ENCODE measurements at places on chromosomes 1 and 21.

- H3K27me3 ChIP-seq = no peaks in the 10 kb centered on the region
- no peak overlapping the region for H3K27ac ChIP-seq
- no peaks in the 10 kb centered on the region for H3K36me3 ChIP-seq
- no peak for DNase-seq
- H3K4me1 ChIP-seq = no peaks in the 10 kb centered on the region
Observed at GRCh38 chr1:83827741-83828140, 171.2 kb downstream of the TTLL7 start.

- no peak for DNase-seq
- H3K27me3 ChIP-seq = no peaks in the 10 kb centered on the region
- H3K27ac ChIP-seq = no peak within 1 kb of the TSS
- no peak within 1 kb of the TSS for H3K4me3 ChIP-seq
- H3K36me3 ChIP-seq = no peaks in the 10 kb centered on the region
Observed at GRCh38 chr1:114695430-114696058, at the start of gene AMPD1. Gene AMPD1 (minus strand): TSS chr1:114695546. CDS start chr1:114695471, 75 bp downstream.

GRCh38 chr1:104706631-104707147, 957.0 kb downstream of the AMY1C start:
- H3K36me3 ChIP-seq = no peaks in the 10 kb centered on the region
- no peak for DNase-seq
- H3K4me3 ChIP-seq = no peak overlapping the region
- no peaks in the 10 kb centered on the region for H3K27me3 ChIP-seq
- no peaks in the 10 kb centered on the region for H3K4me1 ChIP-seq
- no peak overlapping the region for H3K27ac ChIP-seq

GRCh38 chr1:44044071-44044801, 13.0 kb upstream of the SLC6A9 start:
- no peak overlapping the region for H3K4me3 ChIP-seq
- no peaks in the 10 kb centered on the region for H3K36me3 ChIP-seq
- DNase-seq = no peak
- H3K27me3 ChIP-seq = no peaks in the 10 kb centered on the region

DNA sequence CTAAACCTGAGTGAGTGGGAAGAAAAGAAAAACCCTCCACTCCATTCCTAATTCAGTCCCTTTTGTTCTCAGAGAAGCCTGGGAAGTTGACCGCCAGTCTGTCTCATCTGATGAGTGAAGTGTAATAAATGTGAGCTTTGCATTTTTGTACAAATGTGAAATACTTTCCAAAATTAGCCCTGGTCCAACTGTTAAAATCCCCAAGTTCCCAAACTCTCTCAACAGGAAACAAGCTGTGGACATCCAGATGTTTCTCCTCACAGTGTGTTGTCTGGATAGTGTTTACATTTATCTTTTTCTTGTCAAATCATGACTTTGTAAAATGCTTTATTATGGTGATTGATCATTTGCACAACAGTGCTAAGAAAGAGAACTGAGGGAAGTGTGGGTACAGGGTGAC, 145.1 kb downstream of the TM2D1 start:
- H3K27me3 ChIP-seq = no peaks in the 10 kb centered on the region
- no peaks in the 10 kb centered on the region for H3K36me3 ChIP-seq
- no peak for DNase-seq

GRCh38 chr1:20589331-20590278, 708 bp downstream of the CDA start:
- DNase-seq = peak; percentile 22
- peaks cover 14% of the 10 kb centered on the region for H3K27me3 ChIP-seq
- H3K27ac ChIP-seq = peak overlapping the region; percentile 56
- no peaks in the 10 kb centered on the region for H3K4me1 ChIP-seq
- H3K4me3 ChIP-seq = no peak overlapping the region

- H3K36me3 ChIP-seq = no peaks in the 10 kb centered on the region
- no peak overlapping the region for H3K27ac ChIP-seq
- H3K27me3 ChIP-seq = no peaks in the 10 kb centered on the region
- no peak overlapping the region for H3K4me3 ChIP-seq
- peaks cover 31% of the 10 kb centered on the region for H3K4me1 ChIP-seq
Observed at GRCh38 chr21:34129901-34130715, 56.7 kb downstream of the MRPS6 start.

GRCh38 chr1:15934211-15935055, 41.5 kb downstream of the ZBTB17 start:
- no peak for DNase-seq
- no peak overlapping the region for H3K4me3 ChIP-seq
- H3K36me3 ChIP-seq = peaks cover 45% of the 10 kb centered on the region
- H3K27me3 ChIP-seq = no peaks in the 10 kb centered on the region
- H3K27ac ChIP-seq = no peak overlapping the region
- peaks cover 10% of the 10 kb centered on the region for H3K4me1 ChIP-seq

DNA sequence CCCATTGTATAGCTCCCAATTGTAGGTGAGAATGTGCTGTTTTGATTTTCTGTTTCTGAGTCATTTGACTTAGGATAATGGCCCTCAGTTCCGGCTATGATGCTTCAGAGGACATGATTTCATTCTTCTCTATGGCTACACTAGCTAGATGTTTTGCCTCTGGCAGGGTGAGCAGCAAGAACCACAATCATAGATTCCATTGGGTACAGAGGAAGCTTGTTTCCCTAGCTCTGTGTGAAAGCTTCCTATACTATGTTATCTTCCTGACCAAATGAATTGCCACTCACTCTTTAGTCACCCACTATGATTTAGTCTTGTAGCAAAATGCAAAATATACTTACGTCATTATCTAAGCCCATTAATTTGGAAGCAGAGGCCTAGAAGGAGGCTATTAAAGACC, 616.3 kb downstream of the PLA2G4A start:
- no peak overlapping the region for H3K27ac ChIP-seq
- no peaks in the 10 kb centered on the region for H3K36me3 ChIP-seq
- no peaks in the 10 kb centered on the region for H3K4me1 ChIP-seq
- no peak overlapping the region for H3K4me3 ChIP-seq
- DNase-seq = no peak
- H3K27me3 ChIP-seq = no peaks in the 10 kb centered on the region

DNA sequence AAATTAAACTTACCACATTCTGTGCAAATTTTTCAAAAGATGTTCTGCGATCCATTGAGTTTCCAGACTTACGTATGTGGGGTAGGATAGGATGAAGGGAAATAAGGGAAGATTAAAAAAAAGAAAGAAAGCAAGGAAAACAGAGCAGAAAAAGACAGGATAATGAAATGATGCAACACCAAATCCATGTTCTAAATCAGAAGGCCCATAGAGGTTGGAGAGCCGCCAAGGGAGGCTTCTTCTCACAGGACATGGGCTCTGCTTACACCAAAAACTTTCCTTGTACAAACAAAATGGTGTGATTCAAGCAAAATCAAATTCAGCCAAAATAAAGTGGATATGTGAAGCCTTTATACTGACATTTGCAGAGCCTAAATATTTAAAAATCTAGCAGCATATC, 189.5 kb upstream of the GREM2 start:
- no peak overlapping the region for H3K4me3 ChIP-seq
- no peaks in the 10 kb centered on the region for H3K36me3 ChIP-seq
- no peak for DNase-seq
- no peaks in the 10 kb centered on the region for H3K27me3 ChIP-seq
- no peaks in the 10 kb centered on the region for H3K4me1 ChIP-seq
- H3K27ac ChIP-seq = no peak overlapping the region

DNA sequence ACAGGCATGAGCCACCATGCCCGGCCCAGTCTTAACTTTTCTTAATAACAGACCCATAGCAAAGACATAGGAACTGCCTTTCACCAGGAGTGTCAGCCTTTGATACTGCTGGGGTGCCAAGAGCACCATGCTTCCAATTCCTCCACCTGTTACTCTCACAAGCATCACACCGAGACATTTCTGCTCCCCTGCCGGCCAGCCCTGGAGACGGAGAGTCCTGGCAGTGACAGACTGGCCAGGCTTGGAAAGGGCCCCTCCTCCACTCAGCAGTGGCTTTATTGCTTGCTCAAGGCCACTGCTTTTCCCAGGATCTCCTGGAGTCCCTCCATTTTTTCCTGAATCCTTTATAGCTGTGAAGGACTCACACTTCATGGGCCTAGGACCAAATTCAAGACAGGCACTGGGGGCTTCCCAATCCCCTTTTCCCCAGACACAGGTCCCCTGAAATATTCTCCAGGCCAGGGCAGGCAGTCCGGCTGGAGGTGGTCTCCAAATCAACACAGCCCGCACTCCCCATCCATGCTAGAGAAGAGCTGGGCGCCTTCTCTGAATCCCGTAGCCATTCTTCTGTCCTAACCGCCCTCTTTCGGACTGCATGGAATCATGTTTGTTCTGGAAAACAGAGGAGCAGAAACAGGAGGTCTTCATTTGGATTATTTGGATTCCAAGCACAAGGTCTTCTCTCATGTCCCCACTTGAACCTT, 25.5 kb upstream of the PTPRF start:
- H3K4me3 ChIP-seq = no peak overlapping the region
- DNase-seq = peak; percentile 36

- no peak for DNase-seq
- no peak overlapping the region for H3K27ac ChIP-seq
- H3K36me3 ChIP-seq = no peaks in the 10 kb centered on the region
- H3K4me1 ChIP-seq = no peaks in the 10 kb centered on the region
Observed at GRCh38 chr1:70017770-70018169, 187.6 kb downstream of the LRRC40 start.

- no peak for DNase-seq
- no peaks in the 10 kb centered on the region for H3K4me1 ChIP-seq
- no peak overlapping the region for H3K27ac ChIP-seq
- no peaks in the 10 kb centered on the region for H3K27me3 ChIP-seq
- no peaks in the 10 kb centered on the region for H3K36me3 ChIP-seq
Observed at GRCh38 chr1:75152092-75152491, 17.9 kb downstream of the LHX8 start.

DNA sequence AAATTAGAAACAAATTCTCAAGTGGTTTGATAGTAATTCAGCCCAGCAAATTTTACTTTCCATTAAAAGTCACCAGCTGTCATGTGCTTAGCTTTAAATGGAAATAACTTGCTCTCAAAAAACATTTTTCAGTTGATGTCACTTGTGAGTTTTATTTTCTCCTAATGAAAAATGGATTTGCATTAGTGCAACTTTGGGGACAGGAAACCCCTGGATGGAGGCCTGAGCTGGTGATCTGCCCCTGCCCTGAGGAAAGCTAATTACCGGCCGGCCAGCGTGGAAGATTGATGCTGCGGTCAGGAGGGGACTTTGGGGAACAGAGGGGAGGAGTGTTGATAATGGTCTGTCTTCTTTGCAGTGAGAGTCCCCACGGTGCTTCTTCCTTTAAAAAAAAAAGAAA, 66.8 kb upstream of the ANGPTL1 start:
- H3K4me1 ChIP-seq = peaks cover 14% of the 10 kb centered on the region
- no peaks in the 10 kb centered on the region for H3K27me3 ChIP-seq
- H3K36me3 ChIP-seq = no peaks in the 10 kb centered on the region
- H3K4me3 ChIP-seq = no peak overlapping the region
- no peak overlapping the region for H3K27ac ChIP-seq

DNA sequence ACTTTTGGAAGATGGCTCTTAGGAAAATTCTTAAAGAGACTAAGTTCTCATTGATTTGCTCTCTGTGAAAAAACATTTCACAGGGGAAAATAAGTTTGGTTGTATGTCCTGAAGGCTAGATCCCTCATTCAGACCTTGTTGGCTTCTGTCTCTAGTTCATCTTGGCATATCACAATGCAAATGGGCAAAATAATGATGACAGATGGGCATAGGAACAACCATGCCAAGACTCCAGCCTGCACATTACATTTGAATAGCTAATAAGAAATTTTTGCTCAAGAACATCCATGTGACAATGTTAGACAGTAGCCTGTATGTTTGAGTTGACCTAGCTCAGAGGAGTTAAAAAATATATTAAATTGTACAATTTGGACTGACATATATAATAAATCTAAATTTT, 292.9 kb downstream of the PLA2G4A start:
- no peaks in the 10 kb centered on the region for H3K4me1 ChIP-seq
- H3K27ac ChIP-seq = no peak overlapping the region
- no peak for DNase-seq
- H3K36me3 ChIP-seq = no peaks in the 10 kb centered on the region
- H3K27me3 ChIP-seq = no peaks in the 10 kb centered on the region
- no peak overlapping the region for H3K4me3 ChIP-seq

GRCh38 chr1:180515364-180515763, 13.0 kb upstream of the ACBD6 start:
- no peaks in the 10 kb centered on the region for H3K27me3 ChIP-seq
- H3K4me1 ChIP-seq = no peaks in the 10 kb centered on the region
- no peak overlapping the region for H3K27ac ChIP-seq
- no peak for DNase-seq
- no peak overlapping the region for H3K4me3 ChIP-seq

DNA sequence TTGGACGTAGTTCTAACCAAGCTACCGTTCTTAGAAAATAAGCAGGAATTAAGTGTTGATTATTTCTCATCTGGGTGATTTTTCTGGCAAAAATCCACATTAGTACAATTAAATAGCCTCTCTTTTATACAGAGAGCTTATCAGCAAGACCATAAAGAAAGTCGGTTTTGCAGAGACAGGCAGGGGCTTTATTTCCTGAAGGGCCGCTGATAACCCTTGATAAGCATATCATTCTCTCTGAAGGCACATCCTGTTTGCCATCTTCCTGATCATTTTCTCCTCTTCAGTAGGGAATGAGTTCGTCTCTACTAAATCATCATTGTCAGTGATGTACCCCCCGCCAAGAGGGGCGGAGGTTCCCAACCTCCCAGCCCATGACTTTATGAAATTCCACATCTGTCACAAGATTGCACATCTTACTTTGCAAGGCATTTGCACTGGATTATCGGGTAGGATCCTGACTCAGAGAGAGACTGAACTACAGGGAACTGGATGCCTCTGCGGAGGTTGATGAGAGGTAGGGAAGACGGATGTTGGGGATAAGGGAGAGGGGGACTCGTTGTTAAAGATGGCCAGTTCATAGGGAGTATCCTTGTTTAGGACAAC, 115.7 kb downstream of the KCNJ6 start:
- H3K4me3 ChIP-seq = no peak overlapping the region
- H3K27ac ChIP-seq = no peak overlapping the region
- H3K36me3 ChIP-seq = no peaks in the 10 kb centered on the region
- no peak for DNase-seq

- H3K4me3 ChIP-seq = no peak overlapping the region
- H3K4me1 ChIP-seq = no peaks in the 10 kb centered on the region
- no peak for DNase-seq
- H3K27me3 ChIP-seq = no peaks in the 10 kb centered on the region
Observed at GRCh38 chr1:38173848-38174247, 127.3 kb upstream of the POU3F1 start.

GRCh38 chr21:42835211-42835610, 44.1 kb downstream of the WDR4 start:
- DNase-seq = no peak
- peaks cover 2% of the 10 kb centered on the region for H3K36me3 ChIP-seq
- no peaks in the 10 kb centered on the region for H3K27me3 ChIP-seq
- no peak overlapping the region for H3K4me3 ChIP-seq
- no peak overlapping the region for H3K27ac ChIP-seq
- H3K4me1 ChIP-seq = peaks cover 5% of the 10 kb centered on the region

- H3K4me1 ChIP-seq = no peaks in the 10 kb centered on the region
- no peaks in the 10 kb centered on the region for H3K36me3 ChIP-seq
- DNase-seq = no peak
- H3K27ac ChIP-seq = no peak overlapping the region
Observed at GRCh38 chr21:35072960-35073359, 23.9 kb upstream of the RUNX1 start.

- DNase-seq = no peak
- H3K36me3 ChIP-seq = no peaks in the 10 kb centered on the region
- no peak overlapping the region for H3K4me3 ChIP-seq
- no peaks in the 10 kb centered on the region for H3K27me3 ChIP-seq
- H3K27ac ChIP-seq = no peak overlapping the region
Observed at GRCh38 chr21:29193072-29193471, 62.6 kb downstream of the MAP3K7CL start.
